NCI-H1694 (cell line): ENCODE measurements at places on chromosomes 4 and X.

DNA sequence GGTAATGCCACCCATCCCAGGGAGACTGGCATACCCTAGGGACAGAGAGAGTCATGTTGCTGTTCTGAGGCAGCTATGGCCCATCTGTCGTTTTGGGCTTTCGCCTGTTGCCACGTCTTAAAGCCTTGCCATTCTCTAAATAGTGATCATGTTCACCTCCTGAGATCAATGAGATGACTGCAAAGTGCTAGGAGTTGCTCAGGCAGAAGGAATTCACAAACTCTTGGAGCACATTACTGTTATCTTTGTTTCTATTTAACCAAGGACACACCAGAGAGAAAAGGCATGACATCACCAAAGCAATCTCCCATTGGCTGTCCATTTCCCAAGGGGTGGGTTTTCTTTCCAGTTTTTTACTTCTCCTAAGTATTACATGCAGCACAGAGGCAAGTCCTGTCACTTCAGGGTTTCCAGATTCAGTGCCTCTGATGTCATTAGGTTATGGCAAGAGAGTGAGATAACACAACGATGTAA lies 37.1 kb upstream of the SETD7 start:
- no peak for DNase-seq

DNA sequence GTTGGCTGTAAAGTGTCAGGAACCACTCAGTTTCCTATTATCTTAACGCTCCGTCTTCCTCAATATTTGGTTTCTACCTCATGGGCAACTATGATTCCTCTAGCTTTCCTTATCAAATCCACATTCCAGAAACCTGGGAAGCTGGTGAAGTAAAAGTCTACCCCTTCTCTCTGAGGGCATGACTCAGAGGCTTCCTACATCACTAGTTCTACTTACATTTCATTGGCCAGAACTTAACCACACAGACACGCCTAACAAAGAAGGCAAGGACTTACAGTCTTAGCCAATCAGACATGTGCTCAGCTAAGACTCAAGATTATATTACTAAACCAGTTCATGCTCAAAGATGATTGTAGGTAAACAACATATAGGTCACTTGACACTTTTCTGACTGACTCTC lies 30.4 kb downstream of the COX7B2 start:
- no peak for DNase-seq

- DNase-seq = peak; percentile 14
Measured at GRCh38 chrX:155094468-155095061, 23.3 kb downstream of the BRCC3 start.

DNA sequence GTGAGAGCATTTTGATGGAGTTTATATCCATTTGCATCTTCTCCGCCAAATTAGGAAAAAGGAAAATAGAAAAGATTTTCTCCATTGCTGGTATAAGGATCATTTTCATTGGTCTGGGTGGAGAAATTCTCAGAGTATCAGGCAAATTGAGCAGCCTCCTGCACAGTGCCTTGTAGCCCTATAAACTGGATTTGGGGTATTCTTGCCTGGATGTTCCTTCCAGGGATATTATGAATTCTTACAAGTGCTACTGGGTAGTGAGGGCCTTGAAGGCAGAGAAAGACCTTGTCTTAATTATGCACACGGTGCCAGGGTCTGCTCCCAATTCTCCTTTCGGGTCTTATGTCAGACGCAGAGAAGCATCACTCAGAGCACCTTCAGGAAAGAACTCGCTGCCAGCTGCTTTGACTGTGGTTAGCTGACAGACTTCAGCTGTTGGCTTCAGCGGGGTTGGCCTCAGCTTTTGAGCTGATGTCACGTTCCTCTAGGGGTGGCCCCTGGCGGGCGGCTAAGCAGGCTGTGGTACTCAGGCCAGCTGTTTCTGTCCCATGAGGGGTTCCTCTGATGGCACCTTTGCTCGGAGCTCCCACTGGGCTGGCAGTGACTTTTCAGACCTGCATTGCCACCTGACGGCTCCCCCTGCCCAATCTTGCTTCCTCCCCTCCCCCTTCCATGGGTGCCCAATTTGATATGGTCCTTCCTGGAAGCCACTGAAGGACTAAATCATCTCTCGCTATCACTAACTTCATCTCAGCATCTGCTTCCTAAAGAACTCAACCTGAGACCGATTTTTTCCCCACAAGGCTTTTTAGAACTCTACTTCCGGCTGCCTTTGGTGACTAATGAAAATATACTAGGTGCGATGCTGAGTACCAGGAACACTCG lies 519.5 kb downstream of the BCOR start:
- DNase-seq = peak; percentile 48

DNA sequence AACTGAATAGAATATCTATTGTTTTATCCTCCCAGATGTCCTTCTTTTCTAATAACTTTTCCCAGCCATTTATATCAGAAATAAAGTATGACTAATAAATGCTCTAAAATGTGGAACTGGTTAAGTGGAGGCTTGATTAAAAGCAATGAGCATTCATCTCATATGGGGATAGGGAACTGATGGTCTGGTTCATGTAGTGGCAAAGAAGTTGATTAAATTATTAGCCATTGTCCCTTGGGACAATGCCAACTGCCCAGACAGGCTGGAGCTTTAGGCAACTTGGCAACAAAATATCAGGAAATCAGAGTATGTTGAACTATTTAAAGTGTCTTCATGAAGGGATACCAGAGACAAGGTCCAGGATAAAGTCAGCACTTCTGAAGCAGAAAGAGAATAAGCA lies 24.2 kb downstream of the TRO start:
- DNase-seq = no peak

- no peak for DNase-seq
Measured at GRCh38 chr4:26525771-26526150, 35.5 kb upstream of the CCKAR start.

- no peak for DNase-seq
Measured at GRCh38 chrX:129981752-129982299, 609 bp upstream of the BCORL1 start.
